ENCODE measurements at places on chromosomes 2 and 18.
A peak's percentile ranks its signal among the peaks of the same experiment; 100 is the strongest.

GRCh38 chr2:66634784-66635183 is 199.9 kb downstream of the MEIS1 start:
- no peak for DNase-seq

DNA sequence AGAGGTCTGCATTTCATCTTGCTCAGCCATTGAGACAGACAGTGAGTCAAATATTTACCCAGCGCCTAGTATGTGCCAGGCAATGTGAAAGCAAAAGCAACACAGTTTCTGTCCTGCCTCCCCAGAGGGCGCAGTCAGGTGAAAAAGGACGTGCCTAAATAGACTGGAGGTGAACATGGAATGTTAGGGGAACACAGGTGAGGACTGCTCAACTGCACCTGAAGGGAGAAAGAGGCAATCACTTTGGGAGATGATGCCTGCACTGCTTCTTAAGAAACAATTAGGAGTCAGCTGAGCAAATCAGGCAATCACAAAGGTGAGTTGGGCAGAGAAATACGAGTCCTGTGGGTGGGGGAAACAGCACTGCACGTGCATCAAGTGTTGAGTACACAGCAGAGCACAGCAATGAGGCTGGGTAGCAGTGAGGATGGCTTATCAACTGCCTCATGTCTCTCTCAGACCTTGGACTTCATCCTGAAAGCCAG is 218.3 kb upstream of the SMAD7 start:
- DNase-seq: no peak

DNA sequence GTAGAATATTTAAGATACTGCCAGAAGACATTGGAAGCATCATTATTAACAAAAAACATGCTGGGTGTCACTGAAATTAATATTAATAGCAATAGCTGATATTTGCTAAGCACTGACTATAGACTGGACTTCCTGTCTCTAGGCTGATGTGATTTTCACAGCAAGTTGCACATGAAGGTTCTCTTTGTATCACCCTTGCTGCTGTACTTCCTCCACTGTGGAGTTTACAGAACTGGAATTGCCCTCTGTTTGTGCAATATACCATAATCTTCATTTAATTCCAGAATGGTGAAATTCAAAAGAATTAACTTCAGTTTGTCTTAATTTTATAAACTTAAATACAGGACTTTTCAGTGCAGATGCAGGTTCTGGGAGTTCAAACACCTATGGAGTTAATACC is 585.1 kb downstream of the RNF144A start:
- DNase-seq: no peak

DNA sequence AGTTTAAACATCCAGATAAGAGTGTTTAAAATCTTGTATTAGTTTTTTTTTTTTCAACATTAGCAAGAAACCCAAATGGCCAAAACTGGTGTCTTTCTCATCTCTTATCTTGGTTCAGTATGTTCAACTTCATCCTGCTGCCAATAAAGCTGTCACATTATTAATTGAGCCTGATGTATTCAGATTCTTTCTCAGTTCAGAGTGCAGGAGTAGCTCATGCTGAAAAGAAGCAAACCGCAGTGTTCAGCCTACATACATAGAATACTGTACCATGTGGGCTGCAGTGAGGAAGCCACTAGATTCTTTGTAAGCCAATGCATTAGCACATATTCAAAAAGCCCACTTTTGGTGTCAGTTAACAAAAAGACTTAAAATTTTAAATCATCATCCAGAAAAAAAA is 76.2 kb downstream of the C18orf54 start:
- DNase-seq: no peak

- peak; percentile 15 for DNase-seq
Measured at GRCh38 chr2:121197369-121198091, 87.5 kb downstream of the TFCP2L1 start.

- peak; percentile 20 for DNase-seq
Measured at GRCh38 chr18:35775887-35776286, 194.3 kb downstream of the GALNT1 start.

- DNase-seq: peak; percentile 46
Measured at GRCh38 chr2:187302116-187302515, 145.9 kb downstream of the CALCRL start.

DNA sequence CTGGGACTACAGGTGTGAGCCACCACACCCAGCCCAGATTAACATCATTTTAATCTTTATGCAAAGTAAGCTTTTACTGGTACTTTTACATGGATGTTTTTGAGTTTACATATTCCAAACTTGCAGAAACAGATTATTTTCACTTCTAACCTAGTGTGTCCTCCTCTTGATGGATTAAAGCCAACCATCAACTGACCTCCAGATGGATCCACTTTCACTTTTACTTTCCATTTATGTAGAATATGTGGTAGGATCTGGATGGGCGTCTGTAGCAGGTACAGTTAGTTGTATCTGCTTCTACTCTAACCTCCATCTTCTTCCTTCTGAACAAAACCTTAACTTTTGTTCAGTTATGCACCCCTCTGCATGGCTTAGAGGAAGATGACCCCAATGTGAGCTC is 264.1 kb downstream of the CDH20 start:
- DNase-seq: no peak

DNA sequence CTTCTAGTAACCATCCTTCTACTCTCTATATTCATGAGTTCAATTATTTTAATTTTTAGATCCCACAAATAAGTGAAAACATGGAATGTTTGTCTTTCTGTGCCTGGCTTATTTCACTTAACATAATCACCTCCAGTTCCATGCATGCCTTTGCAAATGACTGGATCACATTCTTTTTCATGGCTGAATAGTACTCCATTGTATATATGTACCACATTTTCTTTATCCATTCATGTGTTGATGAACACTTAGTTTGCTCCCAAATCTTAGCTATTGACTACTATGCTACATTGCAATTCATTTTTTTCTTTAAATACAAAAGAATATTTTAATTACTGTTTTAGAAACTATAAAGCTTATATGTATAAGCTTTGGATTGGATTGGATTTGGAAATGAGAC is 240.4 kb upstream of the LYPD1 start:
- DNase-seq: no peak

DNA sequence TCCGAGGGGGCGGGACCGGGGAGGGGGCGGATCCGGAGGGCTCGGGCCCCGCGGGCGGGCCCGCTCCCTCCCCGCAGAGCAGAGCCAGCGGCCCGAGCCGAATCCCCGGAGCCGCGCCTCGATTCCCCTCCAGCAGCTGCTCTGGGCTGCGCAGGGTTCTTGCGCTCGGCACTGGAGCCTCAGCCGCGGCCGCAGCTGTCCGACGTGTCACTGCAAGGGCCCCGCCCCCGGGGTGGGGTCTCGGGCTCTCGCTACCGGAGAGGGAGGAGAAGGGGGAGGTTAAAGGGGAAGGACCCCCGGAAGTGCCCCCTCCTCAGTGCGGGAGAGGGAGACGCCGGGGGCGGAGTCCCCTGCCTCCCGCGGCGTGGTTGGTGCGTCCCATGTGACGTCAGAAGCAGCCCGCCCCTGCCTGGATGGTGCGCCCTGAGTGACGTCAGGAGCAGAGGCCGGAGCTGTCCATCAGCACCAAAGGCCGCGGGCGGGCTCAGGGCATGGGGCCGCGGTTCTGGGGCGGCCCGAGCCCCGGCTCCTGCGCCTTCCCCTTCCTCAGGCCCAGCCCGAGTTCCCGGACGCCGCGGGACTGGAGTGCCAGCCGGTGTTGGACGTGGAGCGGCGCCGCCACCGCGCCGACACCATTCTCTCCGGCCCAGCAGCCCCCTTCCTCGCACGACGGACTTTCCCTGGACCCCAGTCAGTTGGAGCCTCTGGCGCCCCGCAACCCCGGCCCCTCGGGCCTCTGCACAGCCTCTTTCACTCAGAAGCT is at the start of the genes CHPF and TMEM198:
Gene CHPF, minus strand, starts transcription at position 214 of the 763 bp plus-strand sequence. CDS start 271 bp downstream, outside the sequence.
Gene TMEM198, plus strand, starts transcription at position 433 of the 763 bp plus-strand sequence. CDS start 700 bp downstream, outside the sequence.
- peak; percentile 93 for DNase-seq

- no peak for DNase-seq
Measured at GRCh38 chr2:147607379-147607778, 237.4 kb upstream of the ACVR2A start.

DNA sequence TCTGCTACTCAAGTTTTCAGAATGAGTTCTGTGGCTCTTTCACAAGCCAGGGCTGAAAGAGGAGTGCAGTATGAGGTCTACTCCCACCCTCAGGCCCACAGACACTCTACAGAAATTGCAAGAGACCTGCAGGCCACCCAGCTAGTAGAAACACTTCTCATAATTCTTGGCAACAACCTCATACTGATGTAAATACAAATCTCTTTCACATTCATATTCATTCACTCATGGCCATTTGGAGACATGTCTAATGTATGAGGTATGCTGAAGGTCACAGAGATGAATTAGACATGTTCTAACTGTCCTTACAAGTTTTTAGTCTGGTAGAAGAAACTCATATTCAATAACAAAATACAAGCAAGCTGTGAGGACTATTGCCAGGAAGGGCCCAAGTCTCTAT is 83.8 kb upstream of the KLHL29 start:
- DNase-seq: no peak

DNA sequence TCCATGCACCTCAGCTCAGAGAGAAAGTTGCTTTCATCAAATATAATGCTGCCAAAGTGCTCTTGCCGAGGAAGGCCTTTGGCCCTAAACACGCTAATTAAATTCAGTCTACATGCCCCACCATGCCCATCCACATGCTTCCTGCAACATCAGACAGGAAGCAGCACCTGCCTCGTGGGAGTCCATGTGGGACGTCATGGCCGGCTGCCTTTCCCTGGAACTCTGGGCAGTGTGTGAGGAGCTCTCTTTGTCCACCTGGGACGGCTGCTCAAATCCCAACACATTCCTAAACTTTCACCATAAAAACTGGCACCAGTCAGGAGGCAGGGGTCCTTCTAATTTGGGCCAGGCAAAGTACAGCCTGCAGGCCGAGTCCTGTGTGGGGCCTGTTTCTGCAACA is 23.1 kb downstream of the FAM178B start:
- no peak for DNase-seq

GRCh38 chr2:19649142-19649541 is 252.6 kb downstream of the TTC32 start:
- DNase-seq: peak; percentile 73

GRCh38 chr2:71348302-71348701 is 16.7 kb downstream of the ZNF638 start:
- peak; percentile 53 for DNase-seq

DNA sequence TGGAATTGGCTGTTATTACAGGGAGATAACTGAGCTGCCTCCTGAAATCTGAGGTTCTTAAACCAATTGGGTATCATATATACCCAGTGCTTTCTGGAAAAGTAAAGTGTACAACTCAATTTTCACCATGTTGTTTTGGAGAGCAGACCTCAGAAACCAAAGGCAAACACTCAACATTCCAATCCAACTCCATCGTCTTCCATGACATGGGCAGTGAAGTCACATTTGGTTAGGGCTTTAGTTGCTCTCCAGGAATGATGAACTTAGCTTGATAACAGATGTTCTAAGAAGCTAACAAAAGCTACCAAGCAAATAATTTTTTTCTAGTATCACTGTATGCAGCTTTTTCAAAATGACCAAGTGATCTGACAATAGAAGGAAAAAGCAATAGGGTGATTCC is 107.0 kb upstream of the SLC35G4 start:
- DNase-seq: no peak

- no peak for DNase-seq
Measured at GRCh38 chr18:77960791-77961410, 711.3 kb downstream of the GALR1 start.

GRCh38 chr2:129923265-129924091 is 56.0 kb upstream of the RAB6C start:
- peak; percentile 33 for DNase-seq

DNA sequence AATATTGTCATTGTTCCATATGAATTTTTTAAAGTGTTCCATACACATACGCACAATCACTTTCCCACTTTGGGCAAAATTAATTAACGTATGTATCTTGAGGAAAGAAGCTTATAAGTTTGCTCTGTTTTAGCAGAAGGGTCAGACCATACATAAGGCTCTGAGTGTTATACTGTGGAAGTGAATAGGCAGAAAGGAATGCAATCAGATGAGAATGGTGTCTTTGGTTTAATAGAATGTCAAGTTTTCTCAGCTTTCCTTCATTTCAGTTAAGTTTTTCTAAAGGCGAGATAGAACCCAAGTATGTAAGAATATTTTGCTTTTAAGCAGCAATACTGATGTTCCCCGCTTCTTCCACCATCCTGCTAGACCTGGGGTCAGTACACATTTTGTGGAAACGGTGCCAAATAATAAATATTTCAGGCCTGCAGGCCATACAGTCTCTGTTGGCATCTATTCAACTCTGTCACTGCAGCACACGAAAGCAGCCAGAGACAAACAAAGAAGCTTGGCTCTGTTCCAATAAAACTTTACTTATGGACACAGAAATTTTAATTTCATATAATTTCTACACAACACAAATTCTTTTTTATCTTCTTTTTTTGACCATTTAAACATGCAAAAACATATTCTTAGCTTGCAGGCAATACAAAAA is 100.6 kb downstream of the UPP2 start:
- no peak for DNase-seq

DNA sequence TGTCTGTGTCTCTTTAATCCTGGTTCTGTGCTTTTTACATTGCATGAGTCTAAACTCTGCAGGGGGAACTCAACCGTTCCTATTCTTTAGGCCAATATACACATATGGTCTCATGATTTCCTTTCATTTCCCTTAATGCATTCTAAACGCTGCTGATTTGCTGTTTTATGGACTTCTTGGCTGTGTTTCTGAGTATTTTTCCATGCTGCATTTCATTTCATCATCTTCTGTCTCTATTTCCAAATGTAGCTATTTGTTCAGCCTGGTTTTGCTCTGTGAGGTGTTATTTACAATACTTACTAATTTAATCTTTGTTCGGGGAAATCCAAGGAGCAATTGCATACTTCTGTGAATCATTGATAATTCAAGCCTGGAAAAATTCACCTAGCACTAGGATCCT is 897.2 kb downstream of the TSN start:
- DNase-seq: no peak

DNA sequence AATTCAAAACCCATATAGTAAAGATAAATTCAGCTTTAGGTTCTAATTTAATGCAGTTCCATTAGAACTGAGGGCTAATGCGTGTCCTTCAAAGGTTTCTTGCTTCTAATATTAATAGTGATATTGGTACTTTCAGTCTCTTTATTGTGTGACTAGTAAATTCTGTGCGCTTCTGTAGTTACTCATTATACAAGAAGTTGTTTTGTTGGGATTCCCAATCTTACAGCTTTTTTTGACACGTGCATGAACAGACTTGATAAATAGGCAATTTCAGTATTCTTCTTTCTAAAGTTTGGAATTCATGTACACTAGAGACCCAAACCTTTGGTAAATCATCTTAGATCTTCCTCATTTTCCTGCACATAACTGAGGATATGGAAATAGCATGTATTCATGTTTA is 71.8 kb downstream of the HAUS1 start:
- no peak for DNase-seq

DNA sequence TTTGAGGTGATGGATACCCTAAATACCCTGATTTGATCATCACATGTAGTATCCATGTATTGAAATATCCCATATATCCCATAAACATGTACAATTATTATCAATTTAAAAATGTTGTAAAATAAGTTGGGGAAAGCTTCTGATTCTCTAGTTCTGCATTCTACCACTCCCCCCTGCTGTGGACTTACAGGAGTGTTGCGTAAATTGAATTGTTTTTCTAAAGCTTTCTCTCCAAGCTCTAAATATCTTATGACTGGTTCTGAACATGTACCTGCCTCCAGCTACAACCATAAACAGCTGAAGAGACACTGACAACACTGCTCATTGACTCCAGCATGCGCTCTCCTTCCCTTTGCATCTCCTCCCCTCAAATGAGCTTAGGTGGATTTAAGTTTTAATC is 145.2 kb downstream of the MGAT5 start:
- DNase-seq: no peak
